Mucosa of descending colon (tissue), 3 donors: ENCODE measurements at places on chromosomes 1 and 21. TPM values are rescaled to one million over a fixed set of nuclear protein-coding genes. Genes with fewer than 3 reads are reported as not detected.

GRCh38 chr1:116763116-116763786, 9.0 kb downstream of the CD2 start:
- DNase-seq: no peak

The TMEM269 gene
- not detected for total RNA-seq

DNA sequence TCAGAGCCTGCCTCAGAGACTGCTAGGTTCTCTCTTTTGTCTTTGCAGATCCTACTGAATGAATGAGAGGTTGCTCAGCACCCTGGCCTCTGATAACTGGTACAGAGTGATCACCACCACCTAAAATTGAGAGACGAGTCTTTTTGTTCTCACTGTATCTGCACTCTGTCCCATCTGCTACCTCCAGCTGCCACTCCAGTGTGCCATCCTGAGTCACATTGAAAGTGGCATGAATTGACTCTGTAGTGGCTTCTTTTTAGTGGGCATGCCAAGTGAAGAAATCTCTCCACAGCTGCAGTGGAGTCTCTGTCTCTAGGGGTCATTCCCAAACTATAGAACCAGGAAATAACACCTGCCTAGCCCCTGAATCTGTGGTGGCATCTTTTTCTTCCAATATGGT, 14.7 kb downstream of the CAMK1G start:
- DNase-seq: no peak

The LCE1E gene
- not detected for total RNA-seq

DNA sequence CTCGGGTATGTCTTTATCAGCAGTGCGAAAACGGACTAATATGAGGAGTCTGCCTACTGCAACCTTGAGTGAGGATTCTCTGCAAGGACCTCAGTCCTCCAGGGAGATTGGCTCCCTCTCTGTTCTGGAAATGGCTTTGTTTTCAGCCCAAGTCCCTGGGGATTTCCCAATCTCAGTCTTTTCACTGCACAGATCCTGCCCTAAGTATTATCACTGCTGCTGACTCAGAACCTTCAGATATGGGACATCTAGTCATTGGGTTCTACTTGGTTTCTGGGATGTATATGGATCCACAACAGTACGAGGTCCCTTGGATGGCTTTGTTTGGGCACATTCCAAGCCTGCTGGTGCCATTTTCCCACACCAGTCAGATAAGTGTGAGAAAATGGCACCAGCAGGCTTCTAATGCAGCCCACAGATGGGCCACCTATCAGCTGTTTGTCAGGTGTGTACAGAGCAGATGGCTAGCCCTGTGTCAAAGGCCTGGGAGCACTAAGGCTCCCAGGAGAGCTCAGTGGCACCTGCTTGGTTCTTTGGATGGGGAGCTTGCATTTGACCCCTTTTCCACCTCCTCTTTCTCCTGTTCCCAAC, 27.4 kb downstream of the ELF3 start:
- no peak for DNase-seq

DNA sequence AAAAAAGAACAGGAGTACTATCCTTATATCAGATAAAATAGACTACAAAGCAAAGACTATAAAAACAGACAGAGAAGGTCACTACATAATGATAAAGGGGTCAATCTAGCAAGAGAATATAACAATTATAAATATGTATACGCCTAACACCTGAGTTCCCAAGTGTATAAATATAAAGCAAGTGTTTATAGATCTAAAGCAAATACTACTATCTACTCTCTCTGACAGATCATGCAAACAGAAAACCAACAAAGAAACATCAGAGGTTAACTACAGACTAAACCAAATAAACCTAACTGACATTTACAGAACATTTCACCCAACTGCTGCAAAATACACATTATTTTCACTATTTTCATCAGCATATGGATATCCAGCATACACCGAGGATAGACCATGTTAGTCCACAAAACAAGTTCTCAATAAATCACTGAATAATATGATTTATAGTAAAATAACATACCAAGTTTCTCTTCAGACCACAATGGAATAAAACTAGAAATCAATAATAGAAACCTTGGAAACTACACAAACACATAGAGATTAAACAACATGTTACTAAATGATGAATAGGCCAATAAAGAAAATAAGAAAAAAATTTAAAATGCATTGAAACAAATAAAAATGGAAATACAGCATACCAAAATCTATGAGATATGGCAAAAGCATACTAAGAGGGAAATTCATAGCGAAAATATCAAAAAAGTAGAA, 22.7 kb downstream of the UCHL5 start:
- no peak for DNase-seq

The GUCA2B gene
- total RNA-seq: 381 TPM

GRCh38 chr1:31182352-31182751, 57.3 kb downstream of the NKAIN1 start:
- peak; percentile 75 for DNase-seq
